Stimulated activated CD8-positive, alpha-beta memory T cell treated with anti-CD3 and anti-CD28 coated beads, Interleukin-2, amount 100 ng/mL, for 1 hour (primary cell): ENCODE measurements at places on chromosomes 5 and 9.

- no peak for DNase-seq
These were observed 170.1 kb upstream of the ZNF618 start for GRCh38 chr9:113705928-113706519.

GRCh38 chr9:84140535-84141101 is 160.0 kb downstream of the RMI1 start:
- no peak for DNase-seq

- no peak for DNase-seq
These were observed 280.3 kb downstream of the NPR3 start for GRCh38 chr5:32991421-32991815.

DNA sequence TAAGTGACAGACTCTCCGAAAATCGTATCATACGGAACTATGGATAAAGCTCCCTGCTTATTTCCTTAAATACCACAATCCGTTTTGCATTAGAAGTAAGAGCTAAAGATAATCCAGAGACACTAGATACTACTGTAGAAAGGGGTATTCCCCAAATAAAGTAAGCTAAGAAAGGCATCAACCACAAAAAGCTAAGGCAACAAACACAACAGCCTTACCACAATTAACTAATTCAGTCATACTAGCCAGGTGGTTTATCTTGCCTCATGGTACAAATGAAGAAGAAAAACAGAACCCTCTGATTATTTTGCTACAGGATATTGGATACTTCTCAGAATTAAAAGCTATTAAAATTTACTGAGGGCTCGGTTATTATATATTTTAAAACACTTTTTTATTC is 14.1 kb downstream of the ERP44 start:
- DNase-seq: no peak

DNA sequence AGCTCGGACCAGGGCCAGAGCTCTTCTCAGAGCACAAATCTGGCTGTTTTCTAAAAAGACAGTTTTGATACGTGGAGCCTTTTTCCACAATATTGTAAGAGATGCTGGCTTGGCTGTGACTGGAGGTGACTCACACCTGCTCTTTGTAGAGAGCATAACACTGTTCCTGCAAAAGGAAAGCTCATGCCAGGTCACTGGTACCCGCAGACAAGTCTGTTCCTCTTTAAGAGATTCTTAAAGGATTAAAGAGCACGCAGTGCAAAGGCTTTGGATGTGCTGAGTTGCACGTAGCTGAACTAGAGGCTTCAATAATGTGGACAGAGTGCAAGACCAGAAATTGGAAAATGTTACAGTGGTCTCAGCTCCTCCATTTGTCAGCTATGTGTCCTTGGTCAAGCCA is 19.0 kb downstream of the ACTL7B start:
- no peak for DNase-seq

DNA sequence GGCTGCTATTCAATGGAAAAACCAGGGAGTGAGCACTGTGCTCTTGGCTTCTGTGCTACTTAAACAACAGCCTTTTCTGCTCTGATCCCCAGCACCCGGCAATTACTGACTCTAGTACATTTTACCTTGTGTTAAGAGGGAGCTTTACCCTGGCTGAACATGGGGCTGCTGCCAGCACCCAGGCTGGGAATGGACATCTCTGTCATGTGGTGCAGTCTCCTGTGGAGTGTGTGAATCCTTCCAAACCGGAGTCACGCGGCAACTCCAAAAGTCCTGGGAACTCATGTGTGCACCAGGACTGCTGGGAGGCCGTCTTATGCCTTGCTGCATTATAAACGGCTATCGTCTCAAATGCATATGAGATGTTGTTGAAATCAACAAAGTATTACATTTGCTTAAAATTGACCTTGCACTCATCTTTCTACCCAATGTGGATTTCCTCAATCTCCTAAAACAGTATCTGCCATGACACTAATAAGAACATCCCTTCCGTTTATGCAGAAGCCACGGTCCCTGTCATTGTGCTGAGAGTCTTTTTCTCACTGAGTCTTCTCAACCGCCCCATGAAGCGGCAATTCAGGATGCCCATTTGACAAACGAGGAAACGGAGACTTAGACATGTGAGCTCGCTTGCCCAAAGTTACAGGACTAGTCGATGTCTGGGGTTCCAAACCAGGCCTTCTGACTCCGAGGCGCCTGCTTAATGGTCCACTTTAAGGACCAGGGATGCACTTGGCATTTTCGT is 884 bp upstream of the GSN start:
- DNase-seq: no peak

DNA sequence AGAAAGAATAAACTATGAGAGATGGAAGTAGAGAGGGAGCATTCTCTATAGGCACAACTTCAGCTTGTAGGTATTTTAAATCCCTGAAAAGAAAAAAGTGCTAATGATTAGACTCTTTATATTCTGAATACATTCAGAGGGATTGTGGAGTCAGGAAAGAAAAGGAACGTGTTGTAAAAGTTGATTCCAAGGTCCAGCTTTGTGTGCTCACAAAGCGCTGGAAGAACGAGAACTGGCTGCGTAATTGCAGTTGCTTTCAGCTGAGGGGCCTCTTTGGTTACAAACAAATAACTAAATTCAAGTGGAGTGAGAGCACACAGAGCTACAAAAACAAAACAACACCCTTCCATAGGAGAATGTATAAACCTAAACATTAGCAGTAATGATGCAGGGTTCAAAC is 1040.4 kb upstream of the WWC1 start:
- no peak for DNase-seq

GRCh38 chr5:73749485-73750270 is 123.7 kb downstream of the ARHGEF28 start:
- DNase-seq: no peak

DNA sequence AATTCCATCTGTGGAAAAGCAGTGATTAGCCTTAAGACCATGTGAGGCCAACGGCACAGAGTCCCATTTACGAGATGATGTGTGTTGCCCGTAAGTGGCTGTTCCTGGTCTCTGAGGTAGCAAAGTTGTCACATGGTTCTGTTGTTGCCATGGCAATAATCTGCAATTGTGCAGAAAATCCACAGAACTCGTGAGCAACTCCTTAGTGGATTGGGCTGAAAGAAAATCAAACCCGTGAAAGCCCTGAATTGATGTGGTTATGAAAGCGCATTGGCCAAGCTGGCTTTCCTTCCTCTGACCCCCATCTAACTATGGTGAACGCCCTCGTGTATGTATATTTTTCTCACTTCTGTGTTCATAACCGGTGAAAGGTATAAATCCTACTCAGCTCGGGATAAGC is 614.7 kb downstream of the EBF1 start:
- DNase-seq: no peak

DNA sequence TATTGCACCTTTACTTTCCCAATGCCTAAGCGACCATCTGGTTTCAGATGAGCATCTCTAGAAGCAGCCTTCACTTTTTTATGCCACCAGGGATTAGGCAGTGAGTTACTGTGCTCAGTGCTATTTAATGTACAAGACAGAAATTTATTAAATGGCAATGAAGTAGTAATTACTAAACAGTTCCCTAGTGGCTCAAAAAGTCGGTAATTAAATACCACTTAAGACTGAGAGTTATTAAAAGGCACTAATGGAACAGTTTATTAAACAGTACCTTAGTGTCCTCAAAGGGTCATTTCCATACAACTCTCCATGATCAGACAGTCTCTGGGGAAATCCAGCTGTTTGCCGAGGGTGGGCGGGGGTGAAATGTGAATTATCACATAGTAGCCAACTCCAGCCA is 42.3 kb downstream of the LHFPL2 start:
- no peak for DNase-seq

DNA sequence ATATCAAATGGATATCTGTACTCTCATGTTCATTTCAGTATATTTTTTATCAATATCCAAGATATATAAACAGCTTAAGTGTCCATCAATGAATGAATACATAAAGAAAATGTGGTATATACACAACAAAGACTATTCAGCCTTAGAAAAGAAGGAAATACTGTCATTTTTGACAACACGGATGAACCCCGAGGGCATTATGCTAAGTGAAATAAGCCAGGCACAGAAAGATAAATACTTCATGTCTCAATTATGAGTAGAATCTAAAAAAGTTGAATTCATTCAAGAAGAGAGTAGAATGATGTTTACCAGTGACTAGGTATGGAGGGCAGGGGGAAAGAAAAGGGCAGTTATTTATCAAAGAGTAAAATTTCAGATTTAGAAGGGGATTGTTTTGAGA is 949.8 kb upstream of the TYRP1 start:
- DNase-seq: no peak

DNA sequence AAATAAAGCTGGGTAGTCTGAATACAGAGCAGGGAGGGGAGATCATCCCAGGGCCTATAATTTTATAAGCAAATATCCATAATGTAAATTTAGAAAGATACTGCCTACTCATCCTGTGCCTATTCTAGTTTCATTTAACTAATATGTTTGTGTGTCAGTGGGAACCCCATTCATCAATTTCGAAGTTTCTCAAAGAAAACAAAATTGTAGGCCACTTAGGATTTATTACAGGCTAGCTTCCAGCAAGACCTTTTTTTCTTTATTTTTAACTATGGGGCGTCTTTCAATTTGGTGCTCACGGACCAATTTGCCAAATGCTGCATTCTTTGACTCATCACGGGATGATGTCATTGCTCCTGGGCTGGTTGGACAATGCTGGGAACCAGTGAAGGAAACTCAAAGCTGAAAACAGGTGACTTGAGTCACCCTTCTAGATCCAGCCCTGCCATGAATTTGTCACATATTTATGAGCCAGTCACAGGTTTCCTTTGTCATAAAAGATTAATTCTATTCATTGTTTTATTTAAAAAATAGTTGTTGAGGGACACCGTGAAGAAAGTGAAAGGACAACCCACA is 13.4 kb downstream of the PCSK5 start:
- no peak for DNase-seq

- DNase-seq: no peak
These were observed 48.1 kb downstream of the PTCD2 start for GRCh38 chr5:72368271-72368670.

DNA sequence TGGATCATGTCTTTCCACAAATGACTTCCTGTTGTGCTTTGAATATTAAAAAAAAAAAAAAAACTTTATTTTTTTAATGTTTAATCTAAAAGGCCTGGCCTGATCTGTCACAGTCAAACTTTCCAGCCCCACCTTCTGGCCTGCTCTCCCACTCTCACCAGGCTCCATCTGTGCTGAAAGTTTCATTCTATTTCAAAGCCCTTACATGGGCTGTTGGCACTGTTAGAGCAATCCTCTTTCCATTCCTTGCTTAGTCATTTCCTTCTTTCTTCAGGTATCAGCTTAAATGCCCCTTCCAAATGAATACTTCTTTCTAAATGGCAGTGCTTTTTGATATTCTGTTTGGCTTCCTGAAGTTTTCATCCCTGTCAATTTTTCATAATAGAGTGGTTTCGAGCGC is 1104.8 kb upstream of the C9orf72 start:
- no peak for DNase-seq

DNA sequence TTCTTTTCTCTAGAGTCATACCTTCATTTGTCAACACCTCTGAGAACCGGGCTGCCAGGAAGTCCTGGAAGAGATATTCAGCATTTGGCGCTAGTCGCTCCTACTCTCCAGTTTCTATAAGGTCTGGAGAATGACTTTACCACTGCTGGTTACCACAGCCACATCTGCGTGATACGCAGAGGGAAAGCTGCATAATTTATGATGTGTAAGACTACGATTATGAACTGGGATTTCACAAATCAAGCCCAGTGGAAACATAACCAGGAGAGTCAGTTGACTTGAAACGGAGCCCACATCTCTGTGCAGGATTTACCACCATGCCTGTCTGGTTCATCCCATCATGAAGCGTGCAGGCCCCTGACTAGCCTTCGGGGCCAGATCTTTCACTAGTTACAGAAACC is 72.6 kb downstream of the FGF1 start:
- DNase-seq: no peak
